CD4-positive, alpha-beta T cell (primary cell): ENCODE measurements at places on chromosomes 2 and 18.

- DNase-seq = no peak
These were observed 124.4 kb upstream of the PXDN start for GRCh38 chr2:1868683-1869141.

GRCh38 chr2:191481305-191482070, 196.4 kb upstream of the NABP1 start:
- no peak for DNase-seq

- peak; percentile 75 for DNase-seq
These were observed 67.8 kb upstream of the EPAS1 start for GRCh38 chr2:46229134-46230063.

GRCh38 chr18:3451183-3451988, 1.4 kb downstream of the TGIF1 start:
- DNase-seq = peak; percentile 70
